ENCODE measurements at places on chromosomes 2 and 18.

- DNase-seq: no peak
These were observed 51.4 kb upstream of the TMEM87B start for GRCh38 chr2:112003576-112004252.

DNA sequence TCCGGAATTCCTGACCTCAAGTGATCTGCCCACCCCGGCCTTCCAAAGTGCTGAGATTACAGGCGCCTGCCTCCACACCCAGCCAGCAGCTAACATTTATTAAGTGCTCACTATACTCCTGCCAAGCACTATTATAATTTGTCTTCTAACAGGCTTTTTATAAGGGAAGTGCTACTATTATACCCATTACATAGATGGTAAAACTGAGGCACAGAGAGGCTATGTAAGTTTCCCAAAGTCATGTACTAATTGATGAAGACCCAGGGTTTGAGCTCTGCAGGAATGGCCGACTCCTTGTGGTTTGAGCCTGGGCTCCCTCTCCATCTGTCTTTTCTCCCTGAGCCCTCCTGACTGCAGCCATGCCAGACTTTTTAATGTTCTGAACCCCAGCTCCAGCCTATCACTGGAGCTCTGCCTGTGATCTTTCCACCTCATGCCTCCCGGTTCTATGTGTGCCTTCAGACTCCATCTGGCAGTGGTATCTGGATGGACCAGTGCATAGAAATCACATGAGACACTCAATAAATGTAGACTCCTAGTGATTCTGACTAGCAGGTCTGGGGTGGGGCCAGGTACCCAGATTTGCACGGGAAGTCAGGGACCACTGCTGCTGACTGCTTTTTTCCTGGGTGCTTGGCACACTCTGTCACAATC lies 197.1 kb downstream of the NEDD4L start:
- no peak for DNase-seq

- no peak for DNase-seq
These were observed 71.9 kb downstream of the EPC2 start for GRCh38 chr2:148716378-148716920.

GRCh38 chr2:56227811-56228210 lies 44.0 kb downstream of the CCDC85A start:
- no peak for DNase-seq

DNA sequence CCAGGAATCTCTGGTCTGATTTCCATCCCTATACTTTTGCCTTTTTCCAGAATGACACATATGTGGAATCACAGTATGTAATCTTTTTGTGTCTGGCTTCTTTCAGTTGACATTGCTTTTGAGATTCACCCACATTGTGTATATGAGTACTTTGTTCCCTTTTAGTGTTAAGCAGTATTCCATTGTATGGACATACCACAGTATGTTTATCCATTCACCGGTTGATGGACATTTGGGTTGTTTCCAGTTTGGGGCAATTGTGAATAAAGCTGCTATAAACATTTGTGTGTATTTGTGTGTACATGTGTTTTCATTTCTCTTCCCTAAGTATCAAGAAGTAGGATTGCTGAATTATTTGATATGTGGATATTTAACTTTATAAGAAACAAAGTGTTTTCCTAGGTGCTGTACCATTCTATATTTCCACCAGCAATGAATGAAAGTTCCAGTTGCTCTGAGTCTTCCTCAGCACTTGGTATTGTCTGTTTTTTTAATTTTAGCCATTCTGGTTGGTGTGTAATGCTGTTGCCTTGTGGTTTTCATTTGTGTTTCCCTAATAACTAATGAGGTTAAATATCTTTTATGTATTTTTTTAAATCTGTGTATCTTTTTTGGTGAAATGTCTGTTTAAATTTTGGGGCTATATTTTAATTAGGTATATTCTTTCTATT lies 203.5 kb upstream of the HAAO start:
- DNase-seq: no peak

DNA sequence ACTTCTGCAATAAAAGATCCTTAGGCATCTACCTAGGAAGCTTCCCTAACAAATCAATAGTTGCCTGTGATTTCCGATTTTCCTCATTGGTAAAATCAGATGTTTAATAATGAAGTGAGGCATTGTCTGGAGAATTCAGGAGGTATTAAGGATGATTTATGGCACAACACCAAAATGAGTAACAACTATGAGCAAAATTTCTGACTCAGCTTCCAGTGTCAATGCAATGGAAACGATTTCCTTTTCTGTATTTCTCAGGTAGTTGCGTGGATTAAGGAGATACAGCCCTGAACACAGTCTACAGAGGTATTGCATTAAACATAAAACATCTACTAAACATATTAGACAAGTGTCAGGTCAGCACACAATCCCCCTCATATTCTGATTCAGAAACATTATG lies 99.5 kb downstream of the EPB41L3 start:
- DNase-seq: no peak

DNA sequence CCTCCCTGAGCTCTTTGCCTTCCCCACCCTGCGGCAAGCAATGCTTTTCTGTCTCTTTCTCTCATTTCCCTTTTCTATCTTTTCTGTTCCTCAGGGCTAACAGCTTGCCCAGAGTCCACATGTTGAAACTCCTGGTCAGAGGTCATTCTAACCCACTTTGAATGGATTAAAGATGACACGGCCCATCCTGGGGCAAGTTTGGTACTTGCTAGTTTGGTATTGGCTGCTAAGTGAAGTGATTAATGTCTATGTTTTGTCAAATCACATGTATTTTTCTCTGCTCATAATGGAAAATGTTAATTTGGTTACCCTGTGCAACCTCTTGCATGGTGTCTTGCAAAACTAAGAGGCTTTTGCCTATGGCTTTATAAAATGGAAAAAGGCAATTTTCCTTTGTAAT lies 960.2 kb downstream of the CNTNAP5 start:
- DNase-seq: no peak

- DNase-seq: peak; percentile 80
These were observed 584 bp downstream of the PPP4R1 start for GRCh38 chr18:9613550-9614400.

DNA sequence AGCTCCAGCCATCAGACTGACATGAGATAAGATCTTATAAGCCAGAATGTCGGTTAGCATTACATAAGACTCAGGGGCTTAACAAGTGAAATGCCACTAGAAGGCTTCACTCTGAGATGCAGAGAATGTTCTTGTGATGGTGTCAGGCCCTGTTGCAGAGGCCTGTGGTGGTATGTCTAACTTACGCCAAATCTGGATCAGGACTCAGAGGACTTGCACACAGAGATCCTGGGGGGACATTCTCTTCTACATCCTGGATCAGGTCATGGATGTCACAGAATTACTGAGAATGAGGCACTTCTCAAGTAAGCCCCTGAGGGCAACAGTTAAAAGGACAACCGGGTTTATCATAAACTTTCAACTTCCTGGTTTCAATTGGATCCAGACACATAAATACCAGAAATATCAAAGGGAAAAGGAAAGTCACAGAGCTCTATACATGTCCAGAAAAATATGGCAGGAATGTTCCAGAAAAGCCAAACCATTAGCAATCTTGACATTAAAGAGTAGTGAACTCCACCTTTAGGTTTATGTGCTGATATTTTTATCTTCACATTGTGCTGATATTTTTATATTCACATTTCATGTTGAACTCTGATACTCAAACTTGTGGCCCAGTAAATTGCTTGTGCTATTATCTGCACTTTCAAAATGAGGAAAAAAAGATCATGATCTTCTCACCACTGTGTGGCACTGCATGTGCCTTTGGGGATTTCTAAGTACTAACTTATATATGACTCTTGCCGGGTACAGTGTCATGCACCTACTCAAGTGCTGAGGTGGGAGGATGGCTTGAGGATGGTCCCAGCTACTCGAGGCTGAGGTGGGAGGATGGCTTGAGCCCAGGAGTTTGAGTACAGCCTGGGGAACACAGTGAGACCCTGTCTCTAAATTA lies 137.5 kb upstream of the RNF152 start:
- peak; percentile 10 for DNase-seq

GRCh38 chr18:46555724-46556123 lies 101.3 kb downstream of the LOXHD1 start:
- peak; percentile 45 for DNase-seq

DNA sequence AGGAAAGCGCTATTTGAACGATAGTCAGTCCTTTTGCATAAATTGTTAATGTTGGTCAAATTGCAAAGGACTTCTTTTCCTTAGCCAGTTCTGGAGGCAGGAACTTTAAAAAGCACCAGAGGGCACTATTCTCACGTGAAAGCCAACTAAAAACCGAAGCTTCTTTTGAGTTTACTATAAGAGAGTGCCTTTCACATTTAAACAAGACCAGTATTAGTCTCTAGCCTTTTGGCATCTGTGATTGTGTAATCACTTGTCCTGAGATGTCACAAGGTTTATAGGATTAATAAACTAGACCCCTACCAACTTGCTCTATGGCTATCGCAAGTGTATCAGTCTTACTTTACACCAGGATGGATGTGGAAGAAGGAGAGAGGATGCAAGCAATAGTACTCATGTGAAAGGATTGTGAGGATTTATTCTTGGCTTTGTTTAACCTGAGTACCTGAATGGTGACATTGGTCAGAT lies 14.4 kb upstream of the STAT4 start:
- DNase-seq: peak; percentile 44

DNA sequence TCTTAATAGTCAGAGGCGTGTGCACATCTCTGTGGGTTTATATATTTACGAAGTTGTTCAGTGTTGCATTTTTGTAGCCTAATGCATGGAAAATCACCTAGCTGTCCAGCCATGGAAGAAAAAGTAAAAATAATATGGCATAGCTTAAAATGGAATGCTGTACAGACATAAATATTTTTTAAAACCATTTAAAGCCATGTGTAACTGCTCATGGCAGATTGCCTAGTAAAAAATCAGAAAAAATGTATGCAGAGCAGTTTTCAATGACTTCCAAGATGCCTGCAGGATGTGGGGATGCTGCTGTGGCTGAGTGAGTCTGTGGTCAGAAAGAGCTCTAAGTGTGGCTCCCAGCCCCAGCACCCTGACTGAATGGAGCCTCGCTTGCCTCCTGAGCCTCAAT lies 64.8 kb upstream of the ALKAL2 start:
- DNase-seq: no peak

DNA sequence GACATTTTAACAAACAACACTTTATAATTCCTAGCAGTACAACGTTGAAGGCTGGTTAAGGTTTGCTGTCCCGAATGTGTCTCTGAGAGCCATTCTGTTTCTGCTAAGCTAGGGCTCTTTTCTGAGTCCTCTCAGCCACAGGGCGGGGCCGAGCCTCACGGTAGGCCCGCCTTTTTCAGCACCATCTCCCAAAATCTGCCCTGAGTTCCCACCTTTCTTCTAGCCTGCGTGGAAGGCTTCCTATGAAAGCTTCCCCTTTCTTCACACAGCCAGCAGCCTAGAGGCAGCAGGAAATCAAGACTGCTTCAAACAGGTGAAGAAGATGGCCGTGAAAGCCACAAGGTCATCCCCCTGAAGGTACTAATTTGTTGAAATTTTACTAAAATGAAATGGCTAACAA lies 255.5 kb downstream of the CDH2 start:
- no peak for DNase-seq

DNA sequence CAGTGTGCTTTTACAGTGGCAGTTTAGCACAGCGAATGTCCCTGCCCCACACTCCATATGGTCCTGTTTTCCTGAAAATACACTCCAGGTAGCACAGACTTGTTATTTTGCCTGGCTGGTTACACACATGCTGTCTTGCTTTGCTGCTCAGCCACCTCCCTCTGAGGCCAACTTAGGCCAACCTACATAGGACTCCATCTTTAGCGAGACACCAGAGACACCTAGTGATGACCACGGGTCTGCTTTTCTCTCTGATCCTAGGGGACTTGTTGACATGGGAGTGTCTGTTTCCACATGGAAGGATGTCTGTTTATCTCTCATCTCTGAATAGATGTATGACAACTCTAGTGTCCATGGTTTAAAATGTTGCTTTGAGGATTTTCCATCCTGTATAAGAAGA lies 43.3 kb downstream of the PLEKHB2 start:
- DNase-seq: peak; percentile 58

- no peak for DNase-seq
These were observed 5.7 kb upstream of the NOSTRIN start for GRCh38 chr2:168796583-168797285.

DNA sequence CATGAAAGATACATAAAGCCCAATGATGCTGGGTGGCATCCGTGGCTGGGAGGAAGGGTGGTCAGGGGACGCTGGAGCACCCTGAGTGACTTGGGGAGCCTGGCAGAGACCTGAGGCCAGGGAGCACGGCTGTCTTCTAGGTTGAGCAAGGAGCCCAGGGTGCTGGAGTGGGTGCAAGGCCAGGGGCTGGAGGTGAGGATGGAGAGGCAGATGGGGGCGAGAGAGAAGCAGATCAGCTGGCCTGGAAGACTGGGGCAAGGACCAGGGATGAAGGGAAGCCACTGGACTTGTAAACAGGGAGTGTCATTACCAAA lies 52.2 kb downstream of the FAM178B start:
- DNase-seq: no peak

- DNase-seq: no peak
These were observed 134.2 kb downstream of the RIF1 start for GRCh38 chr2:151543876-151544275.

DNA sequence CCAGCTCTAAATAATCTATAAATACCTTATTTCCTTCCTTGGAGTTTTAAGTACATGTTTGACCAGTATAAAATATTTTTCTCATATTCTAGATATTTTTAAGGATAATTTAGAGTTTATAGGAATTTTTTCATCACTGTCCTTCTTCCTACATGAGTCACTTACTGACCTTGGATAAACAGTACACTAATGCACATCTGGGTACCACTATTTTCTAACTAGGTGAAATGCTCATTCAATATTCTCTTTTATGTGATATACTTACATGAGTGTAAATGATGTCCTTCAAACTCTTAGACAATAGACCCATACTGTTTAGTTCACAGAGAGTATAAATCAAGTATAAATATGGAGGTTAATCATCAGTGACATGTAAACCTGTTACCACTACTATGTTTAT lies 1574.2 kb upstream of the ACVR2A start:
- no peak for DNase-seq

- no peak for DNase-seq
These were observed 2.4 kb upstream of the MSGN1 start for GRCh38 chr2:17813742-17814473.

DNA sequence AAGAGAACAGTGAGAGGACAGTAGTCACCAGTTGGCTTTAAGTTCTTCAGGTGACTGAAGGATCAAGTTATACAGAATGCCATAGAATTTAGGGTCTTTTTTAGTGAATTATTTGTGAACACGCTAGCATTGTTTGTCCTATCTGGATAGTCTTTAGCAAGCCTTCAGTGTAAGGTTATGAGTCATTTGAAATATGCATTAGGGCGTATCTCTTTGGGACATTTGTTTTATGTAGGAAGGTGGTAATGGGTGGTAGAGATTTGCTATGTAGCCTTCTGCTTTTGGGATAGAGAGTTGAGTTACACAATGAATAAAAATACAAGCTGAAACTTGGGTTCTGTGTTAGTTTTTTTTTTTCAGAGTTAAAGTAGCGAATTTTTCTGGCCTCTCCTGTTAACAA lies 13.0 kb downstream of the ACTR2 start:
- no peak for DNase-seq

DNA sequence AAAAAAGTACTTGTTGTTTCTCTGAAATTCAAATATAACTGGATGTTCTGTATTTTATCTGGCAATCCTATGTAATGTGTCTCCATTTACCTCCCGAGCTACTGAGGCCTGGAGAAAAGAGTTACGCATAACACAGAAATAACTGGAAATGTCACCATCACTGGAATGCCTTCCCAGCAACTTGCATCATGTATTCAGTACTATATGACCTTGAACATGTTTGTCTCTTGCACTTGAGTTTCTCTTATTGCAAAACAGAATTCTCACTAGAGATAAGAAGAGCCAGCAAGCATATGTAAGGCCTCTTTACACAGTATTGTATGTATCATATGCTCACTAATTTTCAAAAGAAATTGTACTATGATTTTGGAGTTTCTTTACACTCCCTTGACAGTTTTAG lies 99.6 kb upstream of the CTAGE1 start:
- no peak for DNase-seq
